ENCODE measurements at places on chromosomes 7 and 10. TPM values are rescaled to one million over a fixed set of nuclear protein-coding genes. Genes with fewer than 3 reads are reported as not detected.

GRCh38 chr7:2192831-2193534 lies 39.8 kb downstream of the MAD1L1 start:
- H3K4me1 ChIP-seq, result no peaks in the 10 kb centered on the region
- no peak overlapping the region for H3K4me3 ChIP-seq
- no peaks in the 10 kb centered on the region for H3K36me3 ChIP-seq
- no peaks in the 10 kb centered on the region for H3K27me3 ChIP-seq
- no peak overlapping the region for H3K27ac ChIP-seq
- no peak for DNase-seq

The EEPD1 gene
- 13.3 TPM for total RNA-seq

DNA sequence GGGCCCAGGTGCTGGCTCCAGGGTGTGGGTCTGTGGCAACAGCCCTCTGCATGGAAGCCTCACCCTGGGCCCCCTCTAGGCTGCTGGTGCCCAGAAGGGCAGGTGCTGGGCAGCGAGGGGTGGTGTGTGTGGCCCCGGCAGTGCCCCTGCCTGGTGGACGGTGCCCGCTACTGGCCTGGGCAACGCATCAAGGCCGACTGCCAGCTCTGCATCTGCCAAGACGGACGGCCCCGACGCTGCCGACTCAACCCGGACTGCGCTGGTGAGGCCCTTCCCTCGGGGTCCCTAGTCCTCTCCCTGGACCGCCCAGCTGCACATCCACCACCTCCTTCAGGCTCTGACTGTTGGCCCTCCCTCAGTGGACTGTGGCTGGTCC lies 18.8 kb upstream of the ZNF467 start:
- peaks cover 5% of the 10 kb centered on the region for H3K4me1 ChIP-seq
- H3K36me3 ChIP-seq, result no peaks in the 10 kb centered on the region
- no peak overlapping the region for H3K27ac ChIP-seq
- peaks cover 29% of the 10 kb centered on the region for H3K27me3 ChIP-seq

DNA sequence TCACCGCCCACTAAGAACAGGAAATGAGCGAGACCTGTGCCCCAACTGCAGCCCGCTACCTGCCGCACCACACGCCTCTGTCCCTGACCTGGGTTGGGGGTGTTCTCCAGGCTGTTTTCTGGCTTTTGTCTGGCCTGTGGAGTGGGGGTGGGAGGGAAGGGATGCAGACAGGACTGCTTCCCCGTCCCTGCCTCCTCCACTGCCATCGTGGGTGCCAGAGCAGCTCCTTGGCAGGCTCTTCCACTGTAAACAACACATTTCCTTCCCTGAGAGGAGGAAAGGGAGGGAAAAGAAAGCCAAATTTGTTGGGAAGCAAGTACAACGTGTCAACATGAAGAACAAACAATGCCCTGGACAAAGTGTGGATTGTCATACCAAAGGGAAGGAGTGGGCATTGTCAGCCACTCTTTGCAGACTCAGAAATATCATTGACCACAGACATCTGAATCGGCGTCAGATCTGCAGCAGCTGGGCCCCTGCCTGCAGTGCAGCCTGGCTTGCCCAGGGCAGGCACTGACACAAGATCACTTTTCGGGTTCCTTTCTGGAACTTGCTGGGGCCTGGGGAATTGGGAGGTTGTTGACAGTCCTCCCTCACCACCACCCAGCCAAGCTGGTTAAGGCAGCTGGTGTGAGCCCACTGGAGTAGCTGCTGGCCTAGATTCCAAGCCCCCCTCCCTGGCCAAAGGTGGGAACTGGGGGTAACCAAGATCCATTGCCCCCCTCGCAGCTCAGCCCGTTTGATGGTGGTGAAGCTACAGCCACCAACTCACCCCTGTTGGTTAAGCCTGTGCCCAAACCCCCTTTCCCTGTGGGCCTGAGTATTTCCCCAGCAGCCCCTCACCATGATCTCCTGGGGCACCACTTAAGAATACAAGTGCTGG lies 22.6 kb upstream of the TRIM8 start:
- no peaks in the 10 kb centered on the region for H3K27me3 ChIP-seq
- no peak overlapping the region for H3K27ac ChIP-seq
- DNase-seq, result no peak
- H3K4me1 ChIP-seq, result peaks cover 10% of the 10 kb centered on the region
- peaks cover 17% of the 10 kb centered on the region for H3K36me3 ChIP-seq

The ANKIB1 gene
- total RNA-seq, result 54.0 TPM

GRCh38 chr7:73626814-73627213 lies 2.5 kb upstream of the MLXIPL start:
- H3K36me3 ChIP-seq, result no peaks in the 10 kb centered on the region
- H3K27ac ChIP-seq, result no peak overlapping the region
- peaks cover 12% of the 10 kb centered on the region for H3K4me1 ChIP-seq
- DNase-seq, result no peak
- no peak overlapping the region for H3K4me3 ChIP-seq

All from adrenal gland (tissue), 19 donors.